Activated T-helper 9 cell treated with anti-CD3 and anti-CD28 coated beads, Interleukin-2, amount 50 U/mL, for 16 hours (primary cell): ENCODE measurements at places on chromosomes 1 and 21.

DNA sequence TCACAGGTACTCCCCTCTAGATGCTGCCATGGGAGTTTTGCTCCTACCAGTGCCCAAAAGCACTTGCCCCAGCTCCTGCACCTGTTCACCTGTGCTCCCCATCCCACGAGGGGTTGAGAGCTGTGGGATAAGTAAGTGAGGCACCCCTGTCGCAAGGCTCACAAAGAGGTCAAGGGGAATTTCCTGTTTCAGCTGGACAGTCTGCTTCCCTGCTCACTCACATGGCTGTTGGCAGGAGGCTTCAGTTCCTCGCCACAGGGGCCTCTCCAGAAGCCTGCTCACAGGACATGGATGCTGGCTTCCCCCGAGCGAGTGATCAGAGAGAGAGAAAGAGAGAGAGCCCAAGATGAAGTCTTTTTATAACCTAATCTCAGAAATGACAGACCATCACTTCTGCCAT lies 8.7 kb upstream of the NCMAP start:
- no peak for DNase-seq

GRCh38 chr1:47687631-47688460 lies 250.0 kb downstream of the FOXD2 start:
- DNase-seq = no peak

- DNase-seq = no peak
Observed at GRCh38 chr1:209862391-209863356, 34.9 kb downstream of the UTP25 start.

- no peak for DNase-seq
Observed at GRCh38 chr1:206829282-206829681, 36.1 kb upstream of the IL20 start.

- DNase-seq = no peak
Observed at GRCh38 chr1:84247425-84248220, 53.9 kb upstream of the SAMD13 start.

GRCh38 chr1:54663725-54664124 lies 22.1 kb downstream of the MROH7 start:
- no peak for DNase-seq

DNA sequence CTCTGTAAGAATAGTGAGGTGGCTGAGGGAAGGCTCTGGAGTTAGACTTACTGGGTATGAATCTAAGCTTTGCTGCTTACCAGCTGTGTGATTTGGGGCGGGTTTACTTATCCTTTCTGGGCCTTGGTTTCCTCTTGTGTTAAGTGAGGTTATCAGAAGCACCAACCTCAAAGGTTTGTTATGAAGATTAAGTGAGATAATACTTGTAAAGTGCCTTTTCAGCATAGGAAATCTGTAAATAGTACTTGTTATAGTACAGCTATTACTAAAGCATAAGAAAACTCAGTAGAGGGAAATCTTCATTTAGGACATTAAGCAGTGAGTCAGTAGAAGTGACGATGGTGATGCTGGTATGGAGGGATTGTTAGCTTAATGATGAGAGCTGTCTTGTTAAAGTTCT lies 12.1 kb downstream of the HHAT start:
- no peak for DNase-seq

GRCh38 chr1:10738061-10739058 lies 58.1 kb downstream of the CASZ1 start:
- DNase-seq = no peak

DNA sequence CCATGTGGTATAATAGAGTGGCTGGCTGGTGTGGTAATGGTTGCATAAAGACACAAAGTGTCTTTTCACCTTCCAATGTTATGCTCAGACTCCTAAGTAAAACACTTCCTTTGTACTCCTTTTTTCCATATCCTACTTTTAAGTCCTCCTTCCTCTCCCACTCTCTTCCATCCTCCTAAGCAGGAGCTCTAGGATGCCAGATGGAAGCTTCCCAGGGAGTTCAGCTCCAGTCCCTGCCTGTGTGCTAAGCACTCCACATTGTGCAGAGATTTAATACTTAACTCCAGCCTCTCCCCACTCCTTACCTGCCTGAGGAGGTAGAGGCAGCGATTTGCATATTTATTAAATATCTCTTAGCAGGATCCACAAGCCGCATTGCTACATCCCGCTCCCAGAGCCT lies 60.5 kb upstream of the IGSF21 start:
- no peak for DNase-seq

DNA sequence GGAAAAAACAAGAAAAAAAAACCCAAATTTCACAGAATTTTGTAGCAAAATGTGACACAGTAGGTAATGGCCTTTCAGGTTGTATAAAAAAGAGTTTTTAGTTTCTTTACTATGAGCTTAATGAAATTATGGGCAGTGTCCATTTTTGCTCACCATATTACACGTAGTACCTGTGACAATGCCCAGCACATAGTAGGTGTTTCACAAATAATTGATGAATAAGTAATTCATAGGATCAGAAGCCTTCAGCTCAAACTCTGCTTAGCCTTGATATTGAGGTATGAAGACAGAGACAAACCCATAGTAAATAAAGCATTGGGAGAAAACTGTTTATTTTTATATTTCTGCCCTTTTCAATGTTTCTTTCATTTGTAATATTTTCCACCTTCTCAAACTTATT lies 97.2 kb downstream of the LHX9 start:
- no peak for DNase-seq

- DNase-seq = no peak
Observed at GRCh38 chr1:36511804-36512798, 29.4 kb upstream of the CSF3R start.

DNA sequence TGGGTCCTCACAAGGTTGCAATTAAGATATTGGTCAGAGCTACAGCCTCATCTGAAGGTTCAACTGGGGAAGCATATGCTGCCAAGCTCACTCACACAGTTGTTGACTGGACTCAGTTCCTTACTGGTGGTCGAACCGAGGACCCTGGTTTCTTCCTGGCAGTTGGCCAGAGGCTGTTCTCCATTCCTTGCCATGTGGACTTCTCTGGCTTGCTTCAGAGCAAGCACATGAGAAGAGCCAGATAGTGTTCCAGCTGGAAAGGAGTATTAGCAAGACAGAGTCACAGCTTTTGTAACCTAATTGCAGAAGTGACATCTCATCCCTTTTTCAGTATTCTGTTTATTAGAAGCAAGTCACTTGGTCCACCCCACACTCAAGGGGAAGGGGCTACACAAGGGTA lies 23.6 kb downstream of the POU2F1 start:
- no peak for DNase-seq

GRCh38 chr1:226404904-226405222 lies 3.0 kb downstream of the PARP1 start:
- DNase-seq = no peak

DNA sequence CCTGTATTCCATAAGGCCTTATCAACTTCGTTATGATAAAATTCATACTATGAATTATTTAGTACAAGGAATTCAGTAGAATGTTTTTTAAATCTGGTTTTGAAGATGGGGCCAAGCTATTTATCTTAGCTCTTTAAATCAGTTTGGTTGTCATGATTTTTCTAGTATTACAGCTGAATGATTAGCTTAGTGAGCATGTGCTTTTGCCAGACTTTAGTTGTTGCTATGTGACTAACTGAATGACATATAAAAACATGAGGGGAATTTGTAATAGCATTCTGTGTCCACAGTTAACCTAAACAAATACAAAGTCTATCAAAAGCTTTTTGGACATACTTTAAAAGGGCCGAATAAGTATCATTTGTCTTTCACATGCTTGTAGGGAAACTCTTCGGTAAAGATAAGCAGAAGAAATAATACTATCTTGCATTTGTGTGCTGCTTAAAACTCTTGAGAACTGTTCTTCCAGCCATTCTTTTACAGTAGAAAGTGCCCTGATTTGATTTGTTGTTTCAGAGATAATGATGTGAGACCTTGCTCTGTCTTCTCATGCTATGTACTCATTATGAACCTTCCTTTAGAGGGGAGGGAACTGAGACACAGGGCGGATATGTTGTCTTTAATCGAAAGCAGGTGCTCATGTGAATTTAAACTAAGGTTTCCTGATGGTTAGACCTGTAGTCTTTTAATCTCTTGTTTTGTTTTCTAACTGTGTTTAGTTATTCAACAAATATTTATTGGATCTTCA lies 18.8 kb downstream of the NEK7 start:
- no peak for DNase-seq

DNA sequence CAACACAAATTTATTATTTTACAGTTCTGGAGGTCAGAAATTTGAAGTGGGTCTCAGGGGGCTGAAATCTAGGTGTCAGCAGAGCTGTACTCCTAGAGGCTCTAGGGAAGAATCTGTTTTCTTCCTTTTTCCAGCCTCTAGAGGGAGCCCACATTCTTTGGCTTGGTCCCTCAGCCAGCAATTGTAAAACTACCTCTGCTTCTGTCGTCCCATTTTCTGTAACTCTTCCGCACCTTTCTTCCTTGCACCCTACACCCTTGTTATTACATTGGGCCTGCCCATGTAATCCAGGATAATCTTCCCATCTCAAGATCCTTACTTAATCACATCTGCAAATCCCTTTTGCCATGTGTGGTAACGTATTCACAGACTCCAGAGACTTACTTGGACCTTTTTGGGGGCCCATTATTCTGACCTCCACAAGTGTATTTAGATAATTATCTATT lies 24.8 kb upstream of the THEM4 start:
- DNase-seq = no peak

GRCh38 chr21:36174780-36175179 lies 18.2 kb downstream of the DOP1B start:
- DNase-seq = no peak

GRCh38 chr1:245986404-245987218 lies 520.5 kb downstream of the SMYD3 start:
- no peak for DNase-seq

- DNase-seq = no peak
Observed at GRCh38 chr21:33360281-33360680, 35.5 kb downstream of the IFNAR1 start.

GRCh38 chr1:205965036-205965884 lies 22.0 kb upstream of the SLC26A9 start:
- no peak for DNase-seq

DNA sequence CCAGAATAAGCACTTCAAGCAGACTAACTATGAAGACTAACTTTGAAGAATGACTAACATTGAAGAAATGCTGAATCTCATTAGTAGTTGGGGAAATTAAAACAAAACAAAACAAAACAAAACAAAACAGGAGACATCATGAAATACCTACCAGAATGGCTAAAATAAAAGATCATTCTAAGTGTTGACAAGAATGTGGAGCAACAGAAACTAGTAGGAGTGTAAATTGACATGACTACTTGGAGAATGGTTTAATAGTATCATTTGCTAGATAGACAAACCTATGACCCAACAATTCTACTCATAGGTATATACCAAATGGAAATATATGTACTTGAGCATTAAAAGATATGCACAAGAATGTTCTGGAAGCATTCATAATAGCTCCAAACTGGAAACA lies 18.9 kb upstream of the ZFP69B start:
- no peak for DNase-seq

DNA sequence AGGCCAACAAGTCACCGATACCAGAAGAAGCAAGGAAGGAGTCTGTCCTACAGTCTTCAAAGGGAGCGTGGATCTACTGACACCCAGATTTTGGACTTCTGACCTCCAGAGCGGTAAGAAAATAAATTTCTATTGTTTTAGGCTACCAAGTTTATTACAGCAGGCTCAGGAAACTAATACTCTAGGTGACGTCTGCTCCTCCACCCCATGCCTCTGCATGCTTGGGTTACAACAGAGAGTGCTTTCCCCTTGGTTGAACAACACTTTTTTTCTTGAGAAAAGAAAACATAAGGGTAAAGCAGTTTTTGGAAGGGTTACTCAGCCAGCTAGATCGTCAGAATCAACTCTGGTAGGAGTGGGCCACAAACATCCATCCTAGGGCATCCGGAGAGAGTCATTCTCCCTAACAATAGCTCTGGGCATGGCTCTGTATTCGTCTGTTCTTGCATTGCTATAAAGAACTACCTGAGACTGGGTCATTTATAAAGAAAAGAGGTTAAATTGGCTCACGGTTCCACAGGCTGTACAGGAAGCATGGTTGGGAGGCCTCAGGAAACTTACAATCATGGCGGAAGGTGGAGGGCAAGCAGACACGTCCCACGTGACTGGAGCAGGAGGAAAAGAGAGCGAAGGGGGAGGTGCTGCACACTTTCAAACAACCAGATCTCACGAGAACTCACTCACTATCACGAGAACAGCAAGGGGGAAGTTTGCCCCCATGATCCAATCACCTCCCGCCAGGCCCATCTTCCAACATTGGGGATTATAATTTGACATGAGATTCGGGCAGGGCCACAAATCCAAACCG lies 22.2 kb upstream of the DNAJC11 start:
- DNase-seq = no peak

- DNase-seq = no peak
Observed at GRCh38 chr1:2270260-2271100, 42.4 kb downstream of the SKI start.

DNA sequence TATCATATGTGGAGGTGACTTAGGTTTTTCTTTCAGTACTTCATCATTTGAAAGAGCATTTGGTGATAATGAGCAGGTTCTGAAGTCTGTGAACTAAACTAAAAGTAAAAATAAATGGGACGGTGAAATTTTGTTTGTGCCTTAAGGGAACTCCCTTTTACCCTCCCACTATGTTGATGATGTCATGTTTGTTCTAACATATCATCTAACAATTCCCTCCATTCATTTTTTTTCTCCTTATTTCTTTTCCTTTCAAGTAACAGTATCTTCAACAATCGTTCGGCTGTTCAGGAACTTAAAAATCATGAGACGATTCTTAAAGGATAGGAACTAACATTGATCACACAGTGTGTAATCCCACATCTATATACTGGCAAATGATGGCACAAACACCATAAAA lies 30.0 kb upstream of the IRF2BP2 start:
- DNase-seq = no peak

DNA sequence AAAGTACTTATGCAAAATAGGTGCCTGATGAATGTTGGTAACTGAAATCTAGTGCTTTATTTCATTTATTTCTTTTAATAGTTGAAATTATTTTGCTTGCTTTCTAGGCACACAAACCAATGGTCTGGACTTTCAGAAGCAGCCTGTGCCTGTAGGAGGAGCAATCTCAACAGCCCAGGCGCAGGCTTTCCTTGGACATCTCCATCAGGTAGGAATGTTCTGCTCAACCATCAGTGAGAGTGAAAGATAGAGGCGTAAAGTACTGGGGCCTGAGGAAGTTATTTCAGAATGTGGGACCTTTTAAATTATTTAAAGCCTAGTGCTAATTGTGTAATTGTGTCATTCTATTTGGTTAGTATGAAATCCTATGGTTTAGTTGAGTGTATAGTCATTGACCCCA lies 144.7 kb downstream of the POU2F1 start:
- no peak for DNase-seq
